ENCODE measurements at places on chromosomes 7 and 10. TPM values are rescaled to one million over a fixed set of nuclear protein-coding genes. Genes with fewer than 3 reads are reported as not detected.

GRCh38 chr7:5594616-5595544, 171.2 kb upstream of the TNRC18 start:
- DNase-seq, result no peak

DNA sequence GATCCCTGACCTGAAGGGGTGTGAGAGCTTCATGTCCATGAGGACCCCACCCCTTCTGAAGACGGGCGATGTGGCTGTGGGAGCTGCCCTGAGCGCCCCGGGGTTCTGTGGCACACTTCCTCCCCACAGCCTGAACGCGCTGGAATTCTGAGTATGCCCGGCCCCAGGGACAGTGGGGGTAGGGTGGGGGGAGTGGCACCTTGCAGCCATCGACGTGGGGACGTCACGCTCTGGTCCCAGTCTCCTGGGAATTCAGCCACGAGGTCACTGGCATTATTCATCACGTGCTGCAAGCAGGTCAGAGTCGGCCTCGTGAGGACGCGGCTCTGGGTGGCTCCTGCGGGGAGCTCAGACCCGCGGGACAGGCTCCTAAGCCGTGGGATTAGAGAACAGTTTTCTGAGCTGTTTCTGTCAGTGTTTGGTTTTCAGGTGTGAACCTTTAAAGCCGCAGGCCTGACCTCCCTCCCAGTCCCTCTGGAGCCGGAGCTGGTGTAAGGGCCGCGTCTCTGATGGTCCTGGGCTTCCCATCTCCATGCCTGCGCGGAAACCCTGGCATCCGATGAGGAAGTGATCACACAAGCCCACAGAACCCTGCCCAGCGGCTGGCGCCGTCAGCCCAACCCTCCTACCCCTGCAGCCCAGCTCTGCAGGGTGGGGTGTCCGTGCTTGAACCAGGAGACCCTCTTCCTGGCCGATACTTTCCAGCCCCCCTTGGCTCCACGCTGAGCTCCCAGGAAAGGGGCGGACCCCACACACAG, 16.1 kb downstream of the GPR146 start:
- DNase-seq, result no peak

DNA sequence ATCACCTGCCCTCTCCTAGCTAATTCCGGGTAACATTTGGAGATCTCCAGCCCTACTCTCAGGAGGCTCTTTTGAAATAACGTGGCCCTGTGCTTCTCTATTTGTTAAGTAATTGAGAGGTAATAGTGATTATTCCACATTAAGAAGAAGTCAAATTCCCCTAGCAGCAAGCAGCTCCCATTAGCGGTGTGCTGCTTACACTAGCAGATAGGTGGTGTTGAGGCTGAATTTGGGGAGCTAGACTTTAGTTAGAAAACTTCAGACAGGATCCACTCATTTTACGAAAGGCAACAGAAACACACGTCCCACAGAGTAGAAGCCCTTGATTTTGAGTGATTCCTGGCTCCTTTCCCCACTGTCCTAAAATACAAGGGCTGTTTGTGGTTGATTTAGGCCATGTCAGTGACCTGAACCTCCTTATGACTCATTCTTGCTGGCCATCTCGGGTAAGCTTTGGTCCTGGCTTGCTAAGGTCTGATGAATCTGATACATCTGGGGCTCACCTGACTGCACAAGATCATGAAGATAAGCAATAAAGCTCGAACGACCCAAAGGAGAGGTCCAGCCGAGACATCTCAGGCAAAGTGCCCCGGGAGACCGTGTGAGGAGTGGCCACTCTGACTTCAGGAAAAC, 77.2 kb downstream of the FAM204A start:
- DNase-seq, result no peak

NKX1-2 gene
- 0.82 TPM for total RNA-seq

ANKRD16 gene
- 15.7 TPM for total RNA-seq

TET1 gene
- 6.4 TPM for total RNA-seq

COL17A1 gene
- 1.8 TPM for total RNA-seq

NPFFR1 gene
- 4.4 TPM for total RNA-seq

Measured in dorsolateral prefrontal cortex (tissue), 122 donors.